ENCODE measurements at places on chromosomes 5 and 9.

GRCh38 chr5:109655841-109656240 lies 33.9 kb upstream of the MAN2A1 start:
- no peak for DNase-seq

- DNase-seq: no peak
These were observed 27.4 kb upstream of the RFX3 start for GRCh38 chr9:3553076-3553765.

DNA sequence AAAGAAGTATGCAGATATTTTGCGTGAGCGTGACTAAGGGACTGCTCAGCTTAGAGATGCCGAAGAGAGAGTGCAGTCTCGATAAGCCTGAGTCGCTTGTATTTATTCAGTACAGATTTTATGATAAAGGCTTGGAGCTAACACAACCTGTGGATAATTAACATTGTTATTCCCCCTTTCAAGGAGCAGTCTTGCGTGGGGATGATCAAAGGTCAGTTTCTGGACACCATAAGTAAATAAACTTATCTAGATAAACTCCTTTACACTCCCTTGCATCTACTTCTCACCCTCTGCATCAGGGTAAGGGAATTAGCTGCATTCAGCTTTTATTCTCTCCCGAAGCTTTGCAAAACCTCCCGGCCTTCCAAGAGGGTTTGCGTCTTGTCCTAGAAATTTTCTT lies 357.8 kb upstream of the ST8SIA4 start:
- DNase-seq: no peak

- no peak for DNase-seq
These were observed 67.9 kb upstream of the TSLP start for GRCh38 chr5:111003623-111004022.

- no peak for DNase-seq
These were observed 118.3 kb downstream of the SYK start for GRCh38 chr9:90919883-90920282.

DNA sequence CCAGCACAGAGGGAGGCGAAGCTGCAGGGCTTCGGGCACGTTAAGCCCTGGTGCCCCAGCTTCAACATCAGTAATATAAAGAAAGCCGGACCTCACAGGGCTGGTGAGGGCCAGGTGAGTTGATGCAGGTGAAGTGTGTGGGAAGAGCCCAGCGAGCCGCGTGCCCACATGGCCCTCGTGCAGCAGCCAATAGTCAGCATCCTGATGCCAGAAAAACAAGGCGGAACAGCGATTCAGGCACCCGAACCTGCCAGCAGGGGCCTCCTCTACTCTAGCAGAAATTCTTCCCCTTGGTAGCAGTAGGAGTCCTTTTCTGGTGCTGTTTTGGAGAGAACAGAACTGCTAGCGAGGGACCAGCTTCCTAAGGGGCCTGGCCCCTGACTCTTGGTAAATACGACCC lies 7.8 kb downstream of the MED10 start:
- no peak for DNase-seq

DNA sequence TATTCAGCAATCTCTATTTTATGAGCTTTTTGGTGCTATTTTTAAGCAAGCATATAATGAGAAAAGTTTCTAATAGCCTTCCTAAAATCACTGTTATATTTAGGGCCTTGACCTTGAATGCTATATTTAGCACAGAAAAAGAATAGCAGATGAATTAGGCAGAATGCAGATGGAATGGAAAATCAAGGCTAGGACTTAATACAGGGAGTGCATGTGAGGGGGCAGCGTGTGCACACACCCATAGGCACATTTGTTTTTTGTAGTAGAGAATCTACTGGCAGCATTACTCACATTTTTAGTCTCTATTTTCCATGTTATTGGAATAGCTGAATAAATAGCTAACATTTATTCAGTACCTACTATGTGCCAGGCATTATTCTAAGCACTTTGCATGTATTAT lies 79.9 kb downstream of the SVEP1 start:
- DNase-seq: no peak

GRCh38 chr5:58458743-58459145 lies 1.1 kb downstream of the PLK2 start:
- no peak for DNase-seq

- DNase-seq: no peak
These were observed 457.6 kb upstream of the ACTBL2 start for GRCh38 chr5:57940236-57940635.

DNA sequence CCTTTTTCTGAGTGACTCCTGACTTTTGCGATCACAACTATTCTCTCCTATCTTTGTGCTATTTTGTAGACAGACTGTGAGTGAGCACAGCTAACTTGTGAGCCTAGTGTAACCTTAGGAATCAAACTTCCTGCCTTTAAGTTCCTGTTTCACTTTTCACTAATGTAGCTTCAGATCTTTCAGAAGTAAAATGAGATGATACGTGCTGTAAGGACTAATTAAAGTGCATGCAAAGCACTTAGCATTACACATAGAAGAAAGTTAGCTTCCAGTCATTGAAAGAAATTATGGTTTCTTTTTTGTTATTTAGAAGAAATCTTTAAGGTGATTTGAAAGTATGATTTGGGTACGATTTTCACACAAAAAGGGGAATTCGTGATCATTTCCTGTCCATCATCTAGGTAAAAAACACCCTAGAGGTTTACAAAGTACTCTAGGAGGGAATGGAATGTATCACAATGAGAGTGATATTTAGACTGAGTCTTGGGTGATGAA lies 122.7 kb downstream of the ST8SIA4 start:
- DNase-seq: no peak

DNA sequence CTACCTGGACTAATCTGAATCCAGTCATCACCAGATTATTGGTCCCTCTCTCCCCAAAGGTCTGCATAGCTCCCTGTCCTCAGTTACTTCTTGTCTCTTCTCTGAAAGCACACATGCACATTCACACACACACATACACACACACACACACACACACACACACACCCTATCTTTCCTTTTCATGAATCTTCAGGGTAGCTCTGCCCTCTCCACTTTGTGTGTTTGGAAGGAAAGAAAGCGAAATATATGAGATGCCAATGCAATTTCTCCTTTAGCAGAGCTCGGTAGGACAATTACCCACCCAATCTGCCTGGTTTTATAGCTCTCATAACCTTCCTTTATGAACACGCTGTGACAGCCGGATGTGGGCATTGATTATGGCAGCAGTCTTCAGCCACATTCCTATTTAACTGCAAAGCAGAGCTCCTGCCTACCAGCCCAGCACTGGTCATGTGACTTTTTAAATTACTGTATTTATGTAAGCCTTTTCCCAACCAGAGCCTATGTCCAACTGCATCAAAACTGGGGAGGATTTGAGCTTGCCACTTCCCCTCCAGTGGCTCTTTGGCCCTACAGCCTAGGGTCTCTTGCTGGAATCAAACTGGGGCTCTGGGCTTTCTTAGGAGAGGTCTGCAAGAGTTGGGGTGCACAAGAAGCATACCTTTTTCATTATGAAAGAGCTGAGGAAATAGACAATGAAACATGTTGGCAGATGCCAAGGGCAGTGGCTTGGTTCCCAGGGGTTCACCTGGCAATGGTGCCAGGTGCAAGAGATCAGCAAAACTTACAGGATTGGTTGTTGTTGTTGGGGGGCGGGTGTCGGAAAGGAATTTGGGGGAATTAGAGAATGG lies 20.8 kb upstream of the MATR3 start:
- no peak for DNase-seq

GRCh38 chr9:136322756-136323330 lies 4.5 kb upstream of the GPSM1 start:
- DNase-seq: no peak

GRCh38 chr9:32351845-32352244 lies 32.6 kb upstream of the ACO1 start:
- no peak for DNase-seq

DNA sequence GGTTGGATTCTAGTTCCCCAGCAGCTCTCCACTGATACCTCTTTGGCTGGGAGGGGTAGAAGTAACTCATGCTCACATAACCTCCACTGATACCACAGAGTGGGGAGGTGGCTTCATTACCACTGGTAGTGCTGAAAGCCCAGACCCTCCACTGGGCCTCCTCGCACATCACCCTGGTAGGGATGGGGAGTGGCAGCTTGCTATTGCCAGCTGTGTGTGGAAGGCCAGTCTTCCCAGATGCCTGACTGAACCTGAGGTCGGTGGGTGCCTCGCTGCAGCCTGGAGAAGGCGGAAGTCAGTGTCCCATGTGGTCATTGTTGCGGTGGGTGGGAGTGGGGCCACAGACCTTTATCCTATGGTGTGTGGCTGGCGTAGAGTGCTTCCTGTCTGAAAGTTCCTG lies 138.0 kb downstream of the TAF11L14 start:
- DNase-seq: no peak

- no peak for DNase-seq
These were observed 591.4 kb downstream of the CCDC171 start for GRCh38 chr9:16143947-16144890.

DNA sequence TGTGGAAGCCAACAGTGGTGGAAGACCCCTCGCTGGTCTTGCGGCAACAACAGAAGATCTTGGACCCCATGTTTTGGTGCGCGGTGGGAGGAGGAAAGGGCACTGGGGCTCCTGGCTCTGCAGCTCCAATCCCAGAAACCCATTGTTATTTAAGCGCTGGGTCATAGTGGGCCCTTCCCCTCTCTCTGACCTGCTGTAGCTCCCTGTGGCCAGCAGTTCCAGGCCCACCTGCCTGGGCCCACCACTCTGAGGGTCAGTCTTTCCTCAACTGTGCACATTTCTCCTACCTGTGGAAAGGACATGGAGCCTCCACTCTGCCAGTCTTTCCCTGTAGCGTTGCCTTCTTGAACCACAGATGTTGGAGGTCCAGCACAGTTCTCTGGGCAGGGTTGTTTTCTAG lies at the start of gene TEX53:
TSS of gene TEX53 (minus strand) at position 101 of the 400 bp plus-strand sequence. CDS start at position 70, 31 bp downstream.
- no peak for DNase-seq

DNA sequence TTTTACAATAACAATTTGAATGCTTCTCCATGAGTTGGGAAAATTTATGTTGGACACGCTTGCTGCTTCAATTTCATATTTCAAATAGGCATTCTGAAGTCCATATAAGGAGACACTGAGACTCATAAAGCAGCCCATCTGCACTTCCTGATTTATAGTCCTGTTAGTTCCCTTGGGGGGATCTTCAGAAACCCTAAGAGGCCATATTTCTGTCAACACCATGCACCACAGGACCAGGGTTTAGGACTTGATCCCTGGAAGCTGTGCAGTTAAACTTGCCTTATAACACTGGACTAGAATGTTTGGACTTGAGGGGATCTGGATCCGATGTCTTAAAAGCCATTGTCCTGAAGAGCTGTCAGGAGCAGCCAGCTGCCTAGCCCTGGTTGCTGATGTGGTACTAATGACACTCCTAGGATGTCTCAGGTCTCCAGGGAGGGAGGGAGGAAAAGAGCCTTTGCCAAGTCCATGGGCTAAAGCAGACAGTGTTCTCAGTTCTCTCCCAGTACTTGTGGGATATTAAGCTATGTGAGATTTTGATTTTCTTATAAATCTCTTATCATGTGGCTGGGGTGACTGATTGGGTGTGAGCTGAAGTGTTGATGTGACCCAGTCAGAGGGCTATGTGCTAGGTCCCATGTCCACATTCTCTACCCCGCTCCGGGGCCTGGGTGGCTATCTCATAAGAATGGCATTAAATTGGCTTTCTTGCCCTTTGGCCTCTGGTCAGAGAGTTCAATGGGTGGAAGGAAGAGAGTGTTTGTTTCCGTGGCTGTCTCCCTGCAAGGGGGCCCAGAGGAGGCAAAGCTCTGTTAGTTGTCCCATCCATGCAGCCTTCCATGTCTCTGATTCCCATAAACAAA lies 399.8 kb downstream of the OSTF1 start:
- DNase-seq: no peak

DNA sequence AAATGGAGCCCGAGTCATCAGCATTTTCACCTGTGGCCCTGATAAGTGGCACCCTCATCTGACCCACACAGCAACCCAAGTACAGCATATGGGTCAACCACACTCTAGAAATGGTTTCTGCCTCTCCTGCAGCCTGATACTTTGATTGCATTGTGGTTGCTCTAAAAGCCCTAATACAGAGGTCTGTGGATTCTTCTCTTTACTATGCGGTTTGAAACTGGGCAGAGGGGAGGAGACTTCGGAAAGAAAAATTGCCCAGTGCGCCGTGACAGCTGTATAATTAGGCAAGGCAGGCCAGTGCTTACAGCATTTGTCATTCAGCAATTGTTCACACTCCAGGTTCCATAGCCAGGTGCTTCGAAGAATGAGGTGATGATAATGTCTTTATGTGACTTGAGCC lies 361.0 kb downstream of the NFIB start:
- DNase-seq: no peak

DNA sequence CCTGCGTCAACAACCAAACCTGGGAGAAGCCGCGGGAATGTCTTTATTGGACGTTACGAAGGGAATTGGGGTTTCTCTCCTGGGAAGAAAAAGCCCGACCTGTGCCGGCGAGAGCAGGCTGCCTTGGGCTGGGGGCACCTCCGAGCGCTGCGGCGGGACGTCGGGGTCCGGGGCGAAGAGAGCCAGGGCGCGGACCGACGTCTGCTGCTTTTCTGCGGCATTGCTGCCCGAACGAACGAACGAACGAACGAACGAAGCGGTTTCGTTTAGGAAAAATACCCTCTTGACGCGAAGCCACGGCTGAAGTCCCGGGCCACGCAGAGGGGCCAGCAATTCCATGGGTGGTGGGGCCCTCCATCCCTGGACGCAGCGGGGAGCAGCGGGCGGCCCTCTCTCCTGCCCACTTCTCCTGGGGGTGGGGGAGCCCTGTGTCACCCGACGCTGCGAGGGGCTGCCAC lies 4.8 kb upstream of the PITX1 start:
- no peak for DNase-seq

- no peak for DNase-seq
These were observed 2.9 kb downstream of the AK1 start for GRCh38 chr9:127874301-127875221.

DNA sequence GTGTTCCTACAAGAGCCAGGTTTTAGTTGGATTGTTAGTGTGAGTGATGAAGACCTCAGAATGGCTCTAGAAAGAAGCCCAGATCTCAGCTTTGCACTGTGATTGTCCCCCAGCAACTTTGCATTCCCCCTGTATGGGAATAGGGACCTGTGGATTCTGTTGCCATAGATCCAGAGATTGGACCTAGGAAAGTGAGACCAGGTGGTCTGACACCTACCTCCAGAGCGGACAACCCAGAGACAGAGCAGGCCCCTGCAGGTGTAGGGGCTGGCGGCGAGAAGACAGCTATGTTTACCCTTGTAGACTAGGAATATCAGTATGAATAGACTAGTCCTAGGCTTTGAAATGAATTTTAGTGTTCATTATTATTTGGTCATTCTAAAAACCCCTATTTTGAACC lies 53.6 kb downstream of the IRF1 start:
- no peak for DNase-seq

DNA sequence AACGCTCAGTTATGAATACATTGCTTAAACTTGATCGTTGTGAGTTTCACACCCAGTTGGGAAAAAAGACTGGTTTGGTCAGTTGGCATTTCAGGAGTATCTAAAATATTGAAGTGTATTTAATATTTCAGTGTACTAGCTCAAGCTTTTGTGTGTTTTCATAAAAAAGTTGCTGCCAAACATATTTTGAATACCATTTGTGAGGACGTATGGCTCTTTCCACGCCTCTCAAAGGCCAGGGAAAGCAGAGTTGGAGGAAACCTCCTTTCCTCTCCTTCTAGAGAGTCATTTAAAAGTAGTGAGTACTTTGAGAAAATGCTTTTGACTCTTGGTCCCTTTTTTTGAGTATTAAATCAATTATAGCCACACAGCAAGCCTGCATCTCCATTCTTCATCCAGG lies 43.2 kb upstream of the ANKRD33B start:
- DNase-seq: no peak

GRCh38 chr9:83154087-83154736 lies 91.3 kb upstream of the RASEF start:
- DNase-seq: peak; percentile 10

- no peak for DNase-seq
These were observed 4.7 kb upstream of the GBGT1 start for GRCh38 chr9:133168432-133168831.

- DNase-seq: no peak
These were observed 14.2 kb downstream of the HSPA4 start for GRCh38 chr5:133066045-133066444.
